ENCODE measurements at places on chromosomes 3 and 15.
A peak's percentile ranks its signal among the peaks of the same experiment; 100 is the strongest.

DNA sequence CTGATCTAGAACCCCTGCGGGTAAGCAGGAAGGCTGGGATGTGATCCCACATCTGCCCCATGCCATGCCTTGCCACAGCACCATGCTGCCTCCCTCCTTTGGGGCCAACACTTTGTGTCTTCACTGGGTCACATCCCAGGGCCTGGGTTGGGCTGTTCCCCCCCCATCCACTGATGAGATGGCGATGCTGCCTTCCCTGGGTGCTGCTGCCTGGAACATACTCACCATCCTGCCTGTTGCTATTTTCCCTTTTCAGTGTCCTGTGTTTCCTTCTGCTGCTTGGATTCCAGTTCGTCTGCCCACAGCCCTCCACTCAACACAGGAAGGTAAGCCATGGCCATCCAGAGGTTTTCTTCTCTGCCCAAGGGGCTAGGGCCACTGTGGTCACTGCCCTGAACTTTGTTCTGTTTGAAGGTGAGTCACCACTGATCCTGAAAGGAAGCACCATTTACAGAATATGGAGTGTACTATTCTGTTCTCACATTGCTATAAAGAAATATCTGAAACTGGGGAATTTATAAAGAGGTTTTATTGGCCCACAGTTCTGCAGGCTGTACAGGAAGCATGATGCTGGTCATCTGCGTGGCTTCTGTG is 39.4 kb downstream of the THSD4 start:
- no peak for DNase-seq

DNA sequence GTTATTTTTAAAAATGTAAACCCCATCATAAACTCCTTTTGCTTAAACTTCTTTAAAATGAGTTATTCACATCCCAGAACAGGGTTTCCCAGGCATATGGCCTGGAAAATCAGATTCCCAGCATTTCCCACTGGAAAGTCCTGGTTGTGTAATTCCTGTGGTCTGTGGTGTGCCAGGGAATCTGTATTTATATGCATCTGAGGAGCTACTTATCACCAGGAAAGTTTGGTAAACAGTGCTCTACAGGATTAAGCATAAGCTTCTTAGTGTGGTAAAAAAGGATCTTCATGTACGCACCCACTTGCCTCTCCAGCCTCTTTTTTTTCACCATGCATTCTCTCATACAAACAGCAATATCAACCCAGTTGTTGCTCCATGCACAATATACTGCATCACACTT is 28.2 kb downstream of the MEIS2 start:
- DNase-seq: no peak

GRCh38 chr15:69391046-69391757 is 22.9 kb upstream of the KIF23 start:
- DNase-seq: no peak

DNA sequence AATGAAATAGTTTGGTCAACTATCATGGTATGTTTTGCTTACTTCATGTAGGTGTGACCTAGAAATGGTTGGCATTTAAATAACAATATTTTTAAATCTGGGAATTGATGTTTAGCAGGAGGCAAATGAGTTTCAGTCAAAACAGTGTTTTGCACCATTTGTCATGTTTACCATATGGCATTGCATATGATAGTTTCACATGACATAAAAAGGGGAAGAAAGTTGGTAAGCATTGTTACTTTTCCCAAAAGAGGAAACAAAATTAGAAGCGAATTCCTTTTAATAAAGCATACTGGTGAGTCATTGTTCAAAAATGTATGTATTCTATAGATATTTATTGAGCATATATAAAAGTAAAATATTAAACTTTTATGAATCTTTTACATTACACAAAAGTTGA is 2.3 kb downstream of the RNF13 start:
- no peak for DNase-seq

GRCh38 chr3:101781166-101781565 is 2.2 kb downstream of the NXPE3 start:
- DNase-seq: no peak

- DNase-seq: no peak
Observed at GRCh38 chr3:145087038-145087437, 1073.9 kb downstream of the PLOD2 start.

DNA sequence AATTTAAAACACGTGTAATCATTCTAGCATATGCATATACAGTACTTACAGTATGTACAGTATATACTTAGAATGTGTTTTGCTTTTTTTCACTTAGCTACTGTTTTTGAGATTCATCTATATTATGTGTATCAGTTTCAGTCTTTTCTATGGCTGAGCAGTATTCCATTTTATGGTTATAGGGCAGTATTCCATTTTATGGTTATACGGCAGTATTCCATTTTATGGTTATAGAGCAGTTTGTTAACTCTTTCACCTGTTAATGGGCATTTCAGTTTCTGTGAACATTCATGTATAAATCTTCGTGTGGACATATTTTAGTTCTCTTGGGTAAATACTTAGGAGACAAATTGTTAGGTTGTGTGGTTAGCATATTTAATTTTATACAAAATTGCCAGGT is 40.9 kb downstream of the PDCD6IP start:
- DNase-seq: no peak

DNA sequence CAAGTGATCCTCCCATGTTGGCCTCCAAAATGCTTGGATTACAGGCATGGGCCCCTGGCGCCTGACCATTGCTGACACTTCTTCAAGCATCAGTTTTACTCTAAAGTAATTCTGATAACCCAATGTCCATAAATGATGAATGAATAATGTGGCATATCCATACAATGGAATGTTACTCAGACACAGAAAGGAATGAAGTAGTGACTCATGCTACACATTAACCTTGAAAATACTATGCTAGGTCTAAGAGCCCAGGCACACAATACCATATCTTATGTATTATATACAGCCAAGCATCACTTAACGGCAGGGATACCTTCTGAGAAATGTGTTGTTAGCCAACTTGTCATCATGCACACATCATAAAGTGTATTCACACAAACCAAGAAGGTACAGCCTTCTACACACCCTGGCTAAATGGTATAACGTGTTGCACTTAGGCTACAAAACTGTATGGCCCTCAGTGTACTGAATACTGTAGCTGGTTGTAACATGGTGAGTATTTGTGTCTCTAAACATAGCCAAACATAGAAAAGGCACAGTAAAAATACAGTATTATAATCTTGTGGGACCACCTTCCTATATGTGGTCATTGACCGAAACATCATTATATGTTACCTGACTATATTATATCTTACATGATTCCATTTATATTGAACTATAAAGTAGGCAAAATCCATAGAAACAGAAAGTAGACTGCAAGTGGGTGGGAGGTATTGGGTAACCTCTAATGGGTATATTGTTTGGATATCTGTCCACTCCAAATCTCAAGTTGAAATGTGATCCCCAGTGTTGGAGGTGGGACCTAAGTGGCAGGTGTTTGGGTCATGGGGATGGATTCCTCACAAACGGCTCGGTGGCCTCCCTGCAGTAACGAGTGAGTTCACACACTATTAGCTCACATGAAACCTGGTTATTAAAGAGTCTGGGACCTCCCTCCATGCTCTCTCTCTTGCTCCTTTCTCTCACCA is 31.4 kb downstream of the MKRN2 start:
- peak; percentile 13 for DNase-seq

- DNase-seq: no peak
Observed at GRCh38 chr15:63090472-63090871, 31.2 kb upstream of the LACTB start.

GRCh38 chr15:60395276-60396011 is 2.3 kb downstream of the ANXA2 start:
- DNase-seq: peak; percentile 46

DNA sequence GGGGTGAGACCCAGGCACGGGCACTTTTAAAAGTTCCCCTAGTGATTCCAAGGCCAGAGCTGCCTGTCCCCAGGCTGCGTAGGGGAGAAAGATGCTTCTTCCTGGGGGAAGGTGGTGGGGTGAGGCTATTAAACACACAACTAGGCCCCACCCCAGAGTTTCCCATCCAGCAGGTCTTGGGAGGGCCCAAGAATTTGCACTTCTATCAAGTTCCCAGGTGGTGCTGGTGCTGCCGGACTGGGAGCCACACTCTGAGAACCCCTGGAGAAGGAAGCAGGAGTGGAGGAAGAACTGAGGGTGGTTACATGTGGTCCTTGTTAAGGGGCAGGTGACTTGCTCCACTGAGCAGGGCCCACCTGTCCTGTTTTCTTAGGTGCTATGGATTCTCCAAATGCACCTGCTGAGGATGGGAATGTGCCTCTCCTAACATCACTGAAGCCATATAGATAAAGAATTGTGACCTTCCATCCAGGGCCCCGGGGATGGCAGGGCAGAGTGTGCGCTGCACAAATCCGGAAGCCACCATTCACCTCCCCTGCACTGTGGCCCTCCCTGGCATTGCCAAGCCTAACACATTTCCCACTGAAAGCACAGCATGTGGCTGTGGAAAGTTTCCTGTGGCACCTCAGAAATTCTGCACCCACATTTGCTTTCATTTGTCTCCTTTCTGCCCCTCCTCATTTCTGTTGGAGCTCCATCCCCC is 111.5 kb upstream of the MEF2A start:
- DNase-seq: no peak

DNA sequence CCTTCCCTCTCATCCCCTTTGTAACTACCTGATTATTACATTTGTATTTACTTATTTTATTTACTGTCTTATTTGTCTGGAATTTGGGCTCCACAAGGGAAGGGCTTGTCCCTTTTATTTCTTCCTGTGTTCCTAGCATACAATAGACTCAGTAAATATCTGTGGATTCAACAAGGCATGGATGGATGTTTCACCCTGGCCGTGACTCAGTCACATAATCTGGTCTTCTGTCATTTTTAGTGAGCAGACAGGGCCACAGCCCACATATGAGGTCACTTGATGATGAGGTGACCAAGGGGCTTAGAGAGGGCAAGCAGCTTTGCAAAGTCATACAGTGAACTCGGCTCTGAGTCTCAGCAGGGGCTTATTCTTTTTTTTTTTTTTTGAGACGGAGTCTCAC is 7.8 kb upstream of the DAG1 start:
- DNase-seq: peak; percentile 16

- DNase-seq: no peak
Observed at GRCh38 chr3:133592843-133593242, 19.4 kb downstream of the CDV3 start.

- DNase-seq: no peak
Observed at GRCh38 chr15:66133247-66133885, 120.2 kb downstream of the MEGF11 start.

DNA sequence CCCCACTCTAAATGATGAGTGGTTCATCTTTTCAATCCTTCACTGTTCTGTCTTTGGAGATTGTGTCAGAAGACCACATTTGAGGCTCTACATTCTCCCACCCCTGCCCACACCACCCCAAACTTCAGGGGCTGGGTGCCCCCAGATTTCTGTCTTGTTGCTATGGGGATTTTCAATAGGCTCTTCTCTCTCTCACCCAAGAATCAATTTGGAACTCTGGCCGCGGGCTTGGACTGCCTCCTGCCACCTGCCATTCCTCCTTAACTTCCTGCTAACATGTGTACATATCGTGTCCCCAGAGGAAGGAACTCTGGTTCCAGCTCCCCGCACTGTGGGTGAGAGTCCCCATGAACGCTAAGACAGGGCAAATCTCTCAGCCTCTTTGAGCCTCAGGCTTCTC is 67.4 kb upstream of the LARS2 start:
- no peak for DNase-seq

GRCh38 chr15:82108489-82109078 is 62.8 kb upstream of the MEX3B start:
- peak; percentile 59 for DNase-seq

- DNase-seq: no peak
Observed at GRCh38 chr3:117126460-117126859, 416.9 kb downstream of the TUSC7 start.

DNA sequence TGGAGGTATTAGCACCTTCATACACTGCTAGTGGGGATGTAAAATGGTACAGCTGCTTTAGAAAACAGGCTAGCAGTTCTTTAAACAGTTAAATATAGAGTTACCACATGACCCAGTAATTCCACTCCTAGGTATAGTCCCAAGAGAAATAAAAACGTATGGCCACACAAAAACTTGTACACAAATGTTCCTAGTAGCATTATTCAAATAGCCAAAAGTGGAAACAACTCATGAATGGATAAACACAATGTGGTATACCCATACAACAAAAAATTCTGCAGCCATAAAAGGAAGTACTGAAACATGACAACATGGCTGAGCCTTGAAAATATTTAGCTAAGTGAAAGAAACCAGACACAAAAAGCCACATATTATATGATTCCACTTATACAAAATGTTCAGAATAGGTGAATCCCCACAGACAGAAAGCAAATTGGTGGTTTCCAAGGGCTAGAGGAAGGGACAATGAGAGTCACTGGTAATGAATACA is 40.8 kb upstream of the KLF13 start:
- no peak for DNase-seq

- DNase-seq: no peak
Observed at GRCh38 chr3:9815986-9816385, 5.9 kb downstream of the TTLL3 start.

- no peak for DNase-seq
Observed at GRCh38 chr3:142434503-142434902, 13.3 kb downstream of the XRN1 start.

DNA sequence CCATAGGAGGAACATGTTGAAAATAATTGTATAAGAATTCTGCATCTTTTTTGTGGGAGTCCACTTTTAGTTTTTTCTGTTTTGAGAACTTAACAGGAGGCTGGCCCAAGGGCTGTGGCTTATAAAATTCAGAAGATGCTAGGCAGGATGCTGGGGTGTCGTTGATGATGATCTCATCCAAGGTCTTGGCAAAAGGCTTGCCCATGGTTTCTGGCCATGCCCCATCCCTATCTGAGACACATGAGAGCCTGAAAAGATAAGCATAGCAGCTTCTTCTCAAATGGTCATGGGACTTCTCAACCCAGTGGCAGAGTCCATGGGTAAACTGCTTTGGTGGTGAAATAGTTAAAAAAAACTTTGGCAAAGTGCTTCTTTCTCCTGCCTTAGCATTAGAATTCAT is 35.2 kb downstream of the CMSS1 start:
- DNase-seq: no peak

- DNase-seq: no peak
Observed at GRCh38 chr3:12495749-12496452, 11.6 kb downstream of the TSEN2 start.

DNA sequence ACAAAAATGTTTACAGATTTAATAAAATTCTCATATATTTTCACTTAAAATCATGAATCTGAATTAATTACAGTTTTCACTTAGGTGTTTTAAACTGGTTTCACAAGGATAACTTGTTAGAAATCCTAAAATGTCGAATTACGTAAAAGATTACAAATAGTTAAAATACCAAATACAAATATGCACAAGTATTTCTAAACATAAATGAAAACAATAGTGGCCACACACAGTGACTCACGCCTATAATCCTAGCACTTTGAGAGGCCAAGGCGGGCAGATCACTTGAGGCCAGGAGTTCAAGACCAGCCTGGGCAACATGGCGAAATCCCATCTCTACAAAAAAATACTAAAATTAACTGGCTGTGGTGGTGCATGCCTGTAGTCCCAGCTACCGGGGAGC is 10.9 kb upstream of the TBL1XR1 start:
- no peak for DNase-seq
